Left ventricle myocardium superior (tissue), 1 donor: ENCODE measurements at places on chromosomes 13 and 19. TPM values are rescaled to one million over a fixed set of nuclear protein-coding genes. Genes with fewer than 3 reads are reported as not detected.
A peak's percentile ranks its signal among the peaks of the same experiment; 100 is the strongest.

GRCh38 chr19:43563816-43564457 is 11.4 kb downstream of the XRCC1 start:
- DNase-seq = no peak

- no peak for DNase-seq
Observed at GRCh38 chr13:98285852-98286594, 109.0 kb upstream of the RNF113B start.

KLK1 gene
- not detected for total RNA-seq

- no peak for DNase-seq
Observed at GRCh38 chr13:37406031-37406430, 192.5 kb downstream of the POSTN start.

- DNase-seq = no peak
Observed at GRCh38 chr19:18168673-18169381, 4.8 kb upstream of the IFI30 start.

- no peak for DNase-seq
Observed at GRCh38 chr19:17610384-17610783, 54.9 kb downstream of the COLGALT1 start.

GRCh38 chr13:54950546-54950945 is 1921.9 kb downstream of the OLFM4 start:
- no peak for DNase-seq

- no peak for DNase-seq
Observed at GRCh38 chr13:22773465-22773864, 407.3 kb upstream of the SGCG start.

ENOX1 gene
- total RNA-seq = 6.8 TPM

- DNase-seq = peak; percentile 93
Observed at GRCh38 chr19:2578901-2579677, 103.2 kb downstream of the GADD45B start.

FOXA3 gene
- total RNA-seq = not detected

GRCh38 chr13:109725297-109725696 is 61.1 kb downstream of the IRS2 start:
- DNase-seq = no peak

DNA sequence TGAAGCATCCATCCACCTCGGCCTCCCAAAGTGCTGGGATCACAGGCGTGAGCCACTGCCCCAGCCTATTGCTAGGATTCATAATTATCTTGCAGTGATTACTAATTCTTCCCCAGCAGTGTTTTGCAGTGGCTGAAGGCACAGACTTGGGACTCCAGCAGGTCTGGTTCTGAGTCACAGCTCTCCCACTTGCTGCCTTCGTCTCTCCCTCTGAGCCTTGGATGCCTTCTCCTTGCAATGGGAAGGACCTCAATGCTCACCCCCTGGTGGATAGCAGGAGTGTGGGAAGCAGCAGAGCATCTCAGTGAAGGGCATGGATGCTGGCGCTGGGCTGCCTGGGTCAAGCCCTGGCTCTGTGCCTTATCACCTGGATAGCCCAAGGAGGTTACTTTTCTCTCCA is 37.6 kb upstream of the SHKBP1 start:
- no peak for DNase-seq

DNA sequence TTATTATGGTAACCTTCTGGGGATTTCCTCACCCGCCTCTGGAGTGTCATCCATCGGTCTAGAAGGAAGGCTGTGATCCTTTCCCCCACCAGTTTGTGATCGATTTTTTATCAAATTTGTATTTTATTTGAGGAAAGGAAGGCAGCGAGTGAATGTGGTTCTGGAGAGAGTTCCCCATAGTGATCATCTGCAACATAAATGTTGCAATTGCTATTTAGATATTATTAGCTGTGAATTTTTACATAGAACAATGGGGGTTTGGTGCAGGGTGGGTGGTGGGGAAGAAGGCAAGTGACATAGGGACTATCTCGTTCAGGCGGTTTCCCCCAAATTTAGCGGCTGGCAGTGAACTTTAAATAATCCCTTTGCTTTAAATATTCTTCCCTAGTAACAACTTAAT is 1.2 kb downstream of the CDK8 start:
- no peak for DNase-seq

DNA sequence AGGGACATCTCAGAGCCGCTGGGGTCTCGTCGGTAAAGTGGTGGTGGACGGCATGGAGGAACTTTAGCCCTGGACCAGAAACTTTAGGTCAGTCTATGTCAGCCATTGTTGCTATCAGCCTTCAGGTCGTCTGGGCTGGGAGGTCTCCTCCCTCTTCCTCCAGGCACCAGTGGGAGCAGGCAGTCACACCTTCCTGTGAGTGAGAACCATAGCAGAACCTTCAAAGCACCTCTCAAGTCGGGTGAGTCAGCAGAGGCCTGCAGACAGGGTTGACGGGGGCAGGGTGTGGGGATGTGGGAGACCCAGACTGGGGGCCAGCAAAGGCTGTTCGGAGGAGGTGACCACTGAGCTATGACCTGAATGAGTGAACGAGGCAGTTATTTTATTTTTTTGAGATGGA is 15.4 kb upstream of the SBNO2 start:
- DNase-seq = no peak

GFY gene
- not detected for total RNA-seq

EDDM13 gene
- not detected for total RNA-seq

- DNase-seq = no peak
Observed at GRCh38 chr13:20499986-20500385, 25.7 kb downstream of the CRYL1 start.

- no peak for DNase-seq
Observed at GRCh38 chr13:71492346-71492871, 374.6 kb downstream of the DACH1 start.

- no peak for DNase-seq
Observed at GRCh38 chr13:108127406-108127805, 87.9 kb downstream of the LIG4 start.

- no peak for DNase-seq
Observed at GRCh38 chr13:77389625-77390000, 62.7 kb upstream of the MYCBP2 start.

GRCh38 chr19:5891938-5892771 is 11.4 kb downstream of the NDUFA11 start:
- peak; percentile 72 for DNase-seq

DNA sequence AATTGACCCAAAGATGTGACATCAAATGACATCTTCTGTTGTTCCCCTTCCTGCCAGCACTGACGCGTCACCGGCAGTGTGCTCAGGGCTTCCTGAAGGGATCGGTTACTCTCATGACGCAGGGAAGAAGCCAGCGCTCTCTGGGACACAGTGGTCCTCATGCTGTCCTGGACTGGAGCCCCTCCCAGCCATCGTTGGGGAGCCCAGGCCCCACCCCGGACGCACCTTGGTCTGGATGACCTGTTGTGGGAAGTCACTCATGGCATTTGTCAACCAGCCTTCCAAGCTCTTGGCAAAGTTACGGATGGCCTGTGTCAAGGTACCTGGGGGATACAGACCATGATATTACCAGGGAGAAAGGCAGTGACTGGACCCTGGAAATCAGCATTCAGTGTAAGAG is 26.0 kb upstream of the RANBP3 start:
- no peak for DNase-seq

ZNF529 gene
- total RNA-seq = 16.9 TPM

- no peak for DNase-seq
Observed at GRCh38 chr13:71171740-71172139, 695.3 kb downstream of the DACH1 start.

- no peak for DNase-seq
Observed at GRCh38 chr13:41502031-41502430, 44.7 kb downstream of the RGCC start.

CGB8 gene
- not detected for total RNA-seq

TLE2 gene
- total RNA-seq = 66.5 TPM

DNA sequence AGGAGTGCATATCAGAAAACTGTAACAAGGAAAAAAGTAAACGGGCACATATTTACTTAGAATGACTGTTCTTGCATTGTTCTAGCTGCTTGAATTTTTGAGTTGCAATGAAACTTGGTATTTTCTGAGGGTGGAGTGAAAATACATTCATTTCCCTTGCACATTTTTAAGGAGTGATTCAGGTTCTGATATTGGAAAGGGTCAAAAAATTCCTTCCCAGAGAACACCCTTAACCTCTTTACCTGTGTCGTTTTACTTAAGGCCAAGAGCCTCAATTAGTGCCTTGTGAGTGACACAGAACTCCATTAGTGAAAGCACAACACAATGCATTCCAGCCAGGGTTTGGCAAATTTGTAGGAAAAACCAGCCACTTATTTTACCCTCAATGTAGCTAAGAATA is 2.3 kb downstream of the ITGBL1 start:
- DNase-seq = no peak

DNA sequence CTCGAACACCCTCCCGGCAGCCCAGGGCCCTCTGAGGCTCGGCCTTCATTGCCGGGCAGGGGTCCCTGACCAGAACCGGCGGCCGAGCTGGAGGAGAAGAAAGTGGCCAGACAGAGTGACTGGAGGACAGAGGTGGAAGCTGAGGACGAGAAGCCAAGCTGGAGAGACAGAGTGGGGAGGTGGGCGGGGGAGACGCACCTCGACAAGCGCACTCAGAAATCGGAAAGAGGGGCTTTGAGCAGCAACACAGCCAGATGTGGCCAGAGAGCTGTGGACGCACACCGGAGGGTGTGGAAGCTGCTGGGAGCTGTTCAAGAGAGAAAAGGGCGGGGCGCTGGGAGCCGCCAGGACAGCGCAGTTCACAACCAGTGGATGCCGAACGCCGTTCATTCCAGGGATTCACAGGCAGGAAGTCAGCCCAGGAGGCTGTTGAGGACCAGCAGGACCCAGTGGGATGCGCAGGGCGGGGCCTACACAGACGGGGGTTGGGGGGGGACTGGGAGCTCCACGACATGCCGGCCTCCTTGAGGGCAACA is 28.2 kb upstream of the C13orf46 start:
- DNase-seq = peak; percentile 33

DNA sequence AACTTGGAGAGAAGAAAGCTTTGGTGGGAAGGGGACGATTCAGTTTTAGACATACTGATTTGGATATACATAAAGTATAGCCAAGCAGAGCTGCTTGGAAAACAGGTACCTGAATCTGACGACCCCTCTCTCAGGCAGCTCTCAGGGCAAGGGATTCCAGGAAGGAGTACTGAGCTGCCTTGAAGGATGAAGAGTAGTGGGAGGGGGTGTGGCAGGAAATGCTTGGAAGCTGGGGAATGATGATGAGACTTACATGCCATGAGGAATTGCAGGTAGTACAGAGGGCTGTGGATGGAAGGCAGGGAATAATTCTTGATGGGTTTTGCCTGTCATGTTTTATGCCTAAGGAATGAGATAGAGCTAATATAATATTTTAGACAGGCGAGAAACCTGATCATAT is 38.7 kb downstream of the HTR2A start:
- no peak for DNase-seq

SPRY2 gene
- 37.6 TPM for total RNA-seq

DNA sequence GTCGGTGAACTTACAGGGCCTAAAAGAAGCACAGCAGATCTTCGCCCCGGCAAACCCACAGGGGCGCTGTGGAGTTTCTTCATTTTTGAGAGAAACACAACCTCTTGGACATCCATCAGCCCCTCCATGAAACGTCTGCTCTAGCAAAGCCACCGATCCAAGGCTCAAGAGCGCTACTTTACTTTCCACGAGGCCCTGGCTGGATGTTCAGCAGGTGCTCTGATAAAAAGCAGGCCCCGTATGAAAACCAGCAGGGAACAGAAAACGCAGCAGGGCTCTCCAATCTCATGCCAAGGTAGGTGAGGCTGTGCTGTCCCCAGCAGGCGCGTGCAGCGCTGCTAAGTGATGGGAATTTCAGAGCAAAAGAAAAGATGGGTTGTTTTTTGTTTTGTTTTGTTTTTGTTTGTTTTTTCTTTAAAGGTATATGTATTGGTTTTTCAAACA is 86.7 kb downstream of the IRS2 start:
- no peak for DNase-seq

DNA sequence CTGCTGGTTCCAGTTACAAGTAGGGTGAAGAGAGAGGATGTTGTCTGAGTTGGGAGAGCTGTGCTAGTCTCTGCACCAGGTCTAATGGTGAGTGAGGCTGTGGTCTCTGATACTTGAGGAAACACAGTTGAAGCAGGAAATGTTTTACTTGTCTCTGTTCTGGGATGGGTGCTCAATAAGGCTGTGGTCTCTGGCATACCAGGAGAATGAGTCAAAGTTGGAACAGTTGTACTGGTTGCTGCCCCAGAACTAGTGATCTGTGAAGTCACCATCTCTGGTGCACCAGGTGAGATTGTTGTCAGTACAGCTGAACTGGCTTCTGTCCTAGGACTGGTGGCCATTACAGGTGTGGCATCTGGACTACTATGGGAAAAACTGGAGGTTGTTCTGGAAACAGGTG is 74.7 kb downstream of the MUC16 start:
- DNase-seq = no peak

DNA sequence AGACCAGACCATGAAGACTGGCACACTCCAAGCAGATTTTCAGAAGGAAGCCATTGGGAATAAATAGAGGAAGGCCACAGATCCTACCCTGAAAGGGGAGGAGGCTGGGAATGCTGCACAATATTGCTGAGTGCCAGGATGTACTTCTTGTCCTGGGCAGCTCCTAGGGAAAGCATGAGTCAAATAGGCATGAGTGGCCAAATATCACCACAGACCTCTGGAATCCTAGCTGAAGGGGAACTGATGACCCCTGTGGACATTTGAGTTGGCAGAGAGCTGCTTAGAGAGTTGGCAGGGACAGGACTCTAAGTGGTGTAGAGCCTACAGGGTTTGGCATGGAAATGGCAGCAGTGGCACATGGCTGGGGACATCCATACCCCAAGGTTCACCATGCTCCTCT is 234.3 kb upstream of the TRPC4 start:
- DNase-seq = no peak

SELENOV gene
- total RNA-seq = not detected
